ENCODE measurements at places on chromosomes 4 and X. TPM values are rescaled to one million over a fixed set of nuclear protein-coding genes. Genes with fewer than 3 reads are reported as not detected.

- no peaks in the 10 kb centered on the region for H3K27me3 ChIP-seq
- H3K4me3 ChIP-seq = no peak overlapping the region
- peaks cover 5% of the 10 kb centered on the region for H3K4me1 ChIP-seq
- no peak for DNase-seq
Observed at GRCh38 chr4:150250998-150251651, 172.9 kb downstream of the DCLK2 start.

GRCh38 chr4:54098375-54098774, 1.6 kb upstream of the GSX2 start:
- H3K27ac ChIP-seq = no peak overlapping the region
- peaks cover 10% of the 10 kb centered on the region for H3K27me3 ChIP-seq
- H3K36me3 ChIP-seq = no peaks in the 10 kb centered on the region
- no peak overlapping the region for H3K4me3 ChIP-seq
- no peak for DNase-seq

DNA sequence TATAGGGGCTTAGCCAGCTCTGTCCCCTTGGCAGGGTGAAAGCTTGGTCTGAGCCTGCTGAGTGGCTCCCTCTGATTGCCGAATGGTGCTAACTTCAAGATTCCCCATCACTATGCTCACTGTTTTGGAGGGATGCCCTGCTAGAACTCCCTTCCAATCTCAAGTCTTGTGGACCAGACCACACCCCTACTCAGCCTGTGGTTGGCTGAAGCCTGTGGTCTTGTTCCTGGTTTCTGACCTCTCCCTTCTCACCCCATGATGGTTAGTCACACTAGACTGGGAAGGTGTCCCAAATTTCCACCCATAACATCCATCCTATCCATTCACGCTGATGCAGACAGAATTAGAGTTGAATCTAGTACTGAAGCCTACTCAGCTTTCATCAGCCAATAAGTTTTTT, 184.7 kb upstream of the NDP start:
- H3K4me1 ChIP-seq = peaks cover 6% of the 10 kb centered on the region
- peaks cover 82% of the 10 kb centered on the region for H3K27me3 ChIP-seq
- no peak overlapping the region for H3K27ac ChIP-seq
- no peak for DNase-seq

Gene XKRX
- total RNA-seq = 0.26 TPM
